Suppressor macrophage treated with lipopolysaccharide for 4 hours (primary cell): ENCODE measurements at places on chromosomes 12 and 14.

GRCh38 chr14:24892497-24893051 lies 157.4 kb downstream of the STXBP6 start:
- no peak for DNase-seq

DNA sequence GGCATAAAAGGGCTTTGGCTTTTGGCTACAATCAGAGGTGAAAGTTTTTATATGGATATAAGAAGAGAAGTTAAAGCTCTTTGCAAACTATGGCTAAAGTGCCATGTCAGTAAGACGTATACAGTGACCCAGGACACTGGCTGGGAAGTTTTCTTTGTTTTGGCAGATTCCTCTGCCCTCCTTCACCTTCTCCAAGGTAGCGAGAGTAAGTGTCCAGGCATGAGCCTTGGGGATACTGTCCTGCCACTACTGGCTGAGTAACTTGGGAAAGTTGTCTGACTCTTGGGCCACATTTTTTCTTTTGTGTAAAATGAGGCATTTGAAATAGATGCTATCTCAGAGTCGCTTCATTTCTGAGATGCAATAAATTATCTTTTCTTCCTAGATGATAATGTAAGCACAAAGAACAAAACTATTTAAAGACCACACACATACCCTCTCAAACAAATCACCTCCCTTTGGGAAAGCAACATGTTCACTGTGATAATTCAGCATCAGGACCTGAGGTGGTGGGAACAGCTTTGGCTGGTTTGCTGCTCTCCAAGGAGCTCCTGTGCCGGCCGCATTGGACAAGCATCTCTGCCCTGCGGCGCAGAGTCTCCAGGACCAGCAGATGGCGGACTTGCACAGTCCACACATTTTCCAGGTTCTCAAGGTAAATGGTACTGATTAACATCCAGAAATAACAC lies 106.3 kb downstream of the PTCSC3 start:
- DNase-seq = peak; percentile 28

DNA sequence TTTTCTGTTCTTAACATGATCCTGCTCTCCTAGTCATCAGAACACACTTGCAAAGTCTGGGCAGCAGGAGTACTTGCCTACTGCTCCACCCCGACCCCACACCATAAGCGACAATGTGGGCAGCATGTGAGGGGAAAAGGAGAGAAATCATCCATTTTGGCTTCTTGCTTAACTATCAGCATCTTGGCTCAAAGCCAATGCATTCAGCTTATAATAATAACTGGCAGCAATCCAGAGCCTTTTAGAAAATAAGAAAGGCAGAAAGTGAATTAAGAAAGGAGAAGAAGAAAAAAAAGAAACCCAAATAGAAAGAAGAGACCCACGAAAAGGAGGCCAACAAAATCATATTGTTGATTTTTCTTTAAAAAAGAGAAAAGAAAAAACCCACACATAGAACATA lies 930.8 kb downstream of the BCL11B start:
- no peak for DNase-seq

DNA sequence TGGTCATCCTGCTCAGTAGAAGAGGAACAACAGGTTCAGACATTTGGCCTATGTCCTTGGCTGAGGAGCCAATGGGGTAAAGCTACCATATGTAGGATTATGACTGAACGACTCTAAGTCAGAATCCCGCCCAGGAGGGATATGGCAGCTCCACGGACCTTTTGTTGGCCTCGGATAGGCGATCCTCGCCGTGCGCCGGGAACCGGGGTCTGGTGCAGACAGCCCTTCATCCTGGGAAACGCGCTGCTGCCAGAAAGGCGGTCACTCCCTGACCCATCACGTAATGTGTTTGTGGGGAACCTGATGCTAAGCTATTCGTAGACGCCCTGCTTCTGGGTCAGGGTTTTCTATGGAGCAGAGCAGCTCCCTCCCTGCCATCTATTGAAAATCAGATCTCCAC lies 178.9 kb upstream of the ALG10B start:
- DNase-seq = no peak

GRCh38 chr12:4091016-4091743 lies 182.4 kb upstream of the CCND2 start:
- peak; percentile 44 for DNase-seq
